Activated CD4-positive, CD25-positive, alpha-beta regulatory T cell treated with anti-CD3 and anti-CD28 coated beads, Interleukin-2, amount 50 U/mL, for 72 hours (primary cell): ENCODE measurements at places on chromosomes 13 and 19.

GRCh38 chr13:44382635-44383145 is 9.1 kb downstream of the SERP2 start:
- DNase-seq = no peak

DNA sequence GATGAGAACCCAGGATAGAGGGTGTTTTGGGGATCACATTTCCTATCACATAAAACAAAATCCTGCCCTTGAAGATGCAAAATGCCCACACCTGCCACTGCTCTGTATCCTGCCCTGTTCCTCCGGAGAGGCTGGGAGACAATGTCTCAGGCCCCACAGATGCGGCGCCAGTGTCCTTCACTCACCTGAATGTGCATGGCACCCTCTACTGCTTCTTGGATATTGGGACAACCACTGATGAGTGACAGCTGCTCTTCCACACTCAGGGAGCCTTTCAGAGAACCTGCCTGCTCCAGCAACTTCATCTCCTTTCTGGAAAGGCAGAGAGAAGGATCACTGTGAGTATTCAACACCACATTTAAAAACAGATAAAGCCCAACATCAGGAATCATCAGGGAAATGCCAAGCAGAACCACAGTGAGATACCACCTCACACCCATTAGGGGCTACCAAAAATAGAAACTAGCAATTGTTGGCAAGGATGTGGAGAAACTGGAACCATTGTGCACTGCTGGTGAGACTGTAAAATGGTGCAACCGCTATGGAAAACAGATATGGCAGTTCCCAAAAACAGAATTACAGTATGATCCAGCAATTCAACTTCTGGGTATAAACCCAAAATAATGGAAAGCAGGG is 36.4 kb downstream of the CRYL1 start:
- peak; percentile 46 for DNase-seq

- peak; percentile 57 for DNase-seq
Observed at GRCh38 chr19:1408300-1409203, 1.2 kb downstream of the DAZAP1 start.

- no peak for DNase-seq
Observed at GRCh38 chr13:90299238-90299637, 1048.2 kb upstream of the MIR17HG start.

DNA sequence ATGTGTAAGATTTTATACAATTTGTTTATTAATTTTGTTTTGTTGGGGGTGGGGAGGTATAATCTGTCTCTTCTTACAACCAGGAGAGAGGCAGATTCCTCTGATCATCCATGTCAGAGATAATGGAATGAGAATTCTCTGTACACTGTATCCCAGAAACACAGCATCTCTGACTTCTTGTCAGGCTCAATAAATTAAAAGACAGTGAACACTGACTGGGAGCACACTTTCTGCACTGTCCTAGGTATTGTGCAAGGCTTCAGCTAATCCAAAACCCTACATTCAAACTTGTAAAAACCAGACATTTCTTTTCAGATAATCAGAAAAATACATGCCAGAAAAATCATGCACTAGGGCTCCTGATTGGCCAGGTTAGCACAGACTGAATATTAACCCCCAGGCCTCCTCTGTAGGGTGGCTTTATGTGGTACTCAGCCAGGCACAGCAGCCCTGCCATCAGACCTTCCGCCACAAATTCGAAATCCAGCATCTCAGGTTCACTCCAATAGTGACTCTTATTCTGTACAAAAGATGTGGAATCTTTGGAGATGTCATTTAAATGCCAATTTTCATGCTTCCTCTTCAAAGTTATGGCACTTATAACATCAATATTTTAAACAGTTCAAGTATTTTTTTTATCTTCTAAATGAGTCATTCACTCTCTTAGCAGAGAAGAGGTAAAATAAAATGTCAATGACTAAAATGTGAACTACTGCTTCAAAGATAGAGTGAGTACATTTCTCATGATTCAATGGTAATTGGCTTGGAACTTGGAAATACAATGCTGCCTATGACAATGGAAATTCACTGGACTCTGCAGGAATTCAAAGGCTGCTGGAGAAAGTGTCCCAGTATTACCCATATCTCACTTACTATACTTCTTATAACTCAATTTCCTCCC is 211.5 kb downstream of the KLF12 start:
- no peak for DNase-seq

DNA sequence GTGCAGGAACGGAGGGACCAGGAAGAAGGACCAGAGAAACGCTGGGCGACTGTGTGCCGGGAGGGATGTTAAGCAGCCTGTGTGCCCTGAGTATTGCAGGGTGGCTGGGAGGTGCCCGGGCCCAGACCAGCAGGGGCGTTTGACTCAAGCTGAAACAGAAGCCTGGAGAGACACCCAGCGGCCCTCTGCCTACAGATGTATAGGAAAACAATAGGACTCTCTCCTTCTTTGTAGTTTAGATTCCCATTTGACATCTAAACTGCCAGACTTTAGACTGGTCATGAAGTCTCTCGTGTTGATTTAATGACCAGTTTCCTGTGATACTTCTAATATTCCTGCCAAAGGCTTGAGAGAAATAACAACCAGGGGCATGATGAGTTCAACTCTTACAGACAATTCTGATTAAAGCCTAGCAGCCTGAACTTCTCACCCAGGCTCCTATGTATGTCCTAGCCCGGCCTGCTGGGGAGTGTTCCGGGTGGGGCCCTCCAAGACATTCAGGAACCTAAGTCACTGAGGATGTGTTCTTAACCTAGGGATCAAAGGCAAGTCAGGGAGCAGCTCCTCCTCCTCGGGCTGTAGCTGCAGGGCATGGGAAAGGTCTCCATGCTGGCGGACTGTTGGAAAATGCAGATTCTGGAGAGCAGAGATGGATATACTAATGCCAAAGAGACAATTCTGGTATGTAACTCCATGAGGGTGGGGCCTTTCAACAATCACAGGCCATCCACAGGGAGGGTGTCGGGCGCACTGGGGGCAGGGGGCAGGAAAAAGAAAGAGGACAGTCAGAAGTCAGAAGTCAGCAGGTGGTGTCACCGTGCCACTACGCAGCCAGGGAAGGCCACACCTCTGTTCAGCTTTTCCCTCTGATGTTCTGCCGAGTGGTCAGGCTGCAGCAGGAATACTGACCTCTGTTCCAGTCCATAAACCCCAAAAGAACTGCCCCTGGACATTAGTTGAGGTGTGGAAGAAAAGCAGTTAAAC is 131.8 kb downstream of the STARD13 start:
- DNase-seq = no peak

DNA sequence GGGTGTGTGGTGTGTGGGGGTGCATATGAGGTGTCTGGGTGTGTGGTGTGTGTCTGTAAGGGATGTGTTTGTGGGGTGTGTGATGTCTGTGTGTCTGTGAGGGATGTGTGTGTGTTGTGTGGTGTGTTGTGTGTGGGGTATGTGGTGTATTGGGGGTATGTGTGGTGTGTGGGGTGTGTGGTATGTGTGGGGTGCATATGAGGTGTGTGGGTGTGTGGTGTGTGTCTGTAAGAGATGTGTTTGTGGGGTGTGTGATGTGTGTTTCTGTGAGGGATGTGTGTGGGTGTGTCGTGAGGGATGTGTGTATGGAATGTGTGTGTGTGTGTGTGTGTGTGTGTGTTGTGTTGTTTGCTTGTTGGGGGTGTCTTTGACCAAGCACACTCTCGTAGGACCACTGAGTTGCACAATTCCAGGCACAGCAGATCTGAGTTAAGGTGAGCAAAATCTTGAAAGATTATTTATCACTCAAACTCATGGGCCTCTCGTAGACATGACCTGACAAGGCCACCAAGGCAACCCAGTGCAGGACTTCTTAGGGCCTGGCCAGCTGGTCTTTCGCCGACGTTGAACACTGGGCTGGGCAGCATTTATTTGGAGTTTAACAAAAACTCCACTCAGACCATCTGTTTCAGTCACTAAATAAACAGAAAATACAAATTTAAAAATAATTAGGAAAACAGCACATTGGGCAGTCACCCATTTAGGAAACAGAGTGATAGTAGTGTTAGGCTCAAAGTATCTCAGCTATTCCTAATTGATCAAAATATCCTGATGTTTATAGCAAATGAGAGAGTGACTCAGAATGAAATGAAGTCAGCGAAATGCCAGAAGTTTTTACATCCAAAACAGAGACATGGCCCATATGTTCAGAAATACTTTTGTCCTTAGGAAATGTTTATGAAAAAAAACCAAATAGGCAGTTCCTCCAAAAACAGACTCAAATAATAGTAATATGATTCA is 301.1 kb downstream of the FGF9 start:
- DNase-seq = no peak

GRCh38 chr19:16640951-16641350 is 12.9 kb upstream of the MED26 start:
- no peak for DNase-seq

- DNase-seq = no peak
Observed at GRCh38 chr13:110700641-110701040, 5.3 kb downstream of the CARS2 start.

- no peak for DNase-seq
Observed at GRCh38 chr13:33004511-33004910, 11.7 kb upstream of the KL start.

- no peak for DNase-seq
Observed at GRCh38 chr19:51407511-51408131, 9.8 kb downstream of the SIGLEC10 start.

- DNase-seq = no peak
Observed at GRCh38 chr19:11261971-11262839, at the start of gene DOCK6. Gene DOCK6 (minus strand): TSS chr19:11262524. CDS start chr19:11262440, 84 bp downstream.

DNA sequence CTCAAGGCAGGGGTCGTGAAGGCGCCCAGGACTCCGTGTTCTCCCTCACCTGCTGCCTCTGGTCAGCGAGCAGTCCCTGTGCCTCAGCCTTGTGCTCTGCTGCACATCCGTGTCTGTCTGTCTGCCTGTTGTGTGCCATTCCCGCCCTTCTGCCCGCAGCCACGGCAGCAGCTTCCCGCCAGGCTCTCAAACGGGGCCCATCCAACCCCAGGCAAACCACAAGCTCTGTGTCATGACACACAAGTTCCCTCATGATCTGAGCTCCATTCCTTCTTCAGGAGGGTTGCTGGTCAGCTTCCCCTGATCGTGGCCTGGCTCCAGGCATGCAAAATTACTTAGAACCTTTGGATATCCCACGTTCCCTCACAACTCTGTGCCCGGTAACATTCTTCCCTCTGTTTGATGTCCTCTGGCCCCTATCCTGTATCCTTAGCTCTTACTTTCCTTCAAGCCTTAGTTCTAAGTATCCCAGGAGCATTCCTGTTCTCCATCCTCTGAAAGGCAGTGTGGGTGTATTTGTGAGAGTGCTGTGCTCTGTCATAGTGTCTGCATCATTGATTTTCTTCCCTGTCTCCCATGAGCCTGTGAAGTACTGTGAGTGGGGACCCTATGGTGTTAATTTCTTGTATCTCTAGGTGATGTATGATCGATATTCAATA is 3.2 kb downstream of the GPR183 start:
- peak; percentile 44 for DNase-seq

DNA sequence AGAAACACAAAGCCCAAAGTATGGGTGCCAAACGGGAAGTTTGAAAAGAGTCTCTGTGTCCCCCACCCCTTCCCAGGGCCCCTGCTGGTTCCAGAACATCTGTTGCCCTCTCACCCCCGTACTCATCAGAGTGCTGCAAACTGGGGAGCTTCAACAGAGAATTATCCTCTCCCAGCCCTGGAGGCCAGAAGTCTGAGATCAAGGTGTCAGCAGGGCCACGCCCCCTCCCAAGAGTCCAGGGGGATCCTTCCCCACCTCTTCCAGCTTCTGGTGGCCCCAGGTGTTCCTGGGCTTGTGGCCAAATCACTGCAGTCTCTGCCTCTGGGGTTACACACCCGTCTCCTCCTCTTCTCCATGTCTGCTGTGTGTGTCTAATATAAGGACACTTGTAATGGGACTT is 183.4 kb downstream of the PTPRS start:
- no peak for DNase-seq
